Stimulated activated CD4-positive, alpha-beta T cell treated with anti-CD3 and anti-CD28 coated beads, TNF-alpha, amount 100 ng/mL, for 1 hour (primary cell): ENCODE measurements at places on chromosomes 5 and 9.

GRCh38 chr5:67013719-67014118 is 182.9 kb downstream of the CD180 start:
- DNase-seq = no peak

DNA sequence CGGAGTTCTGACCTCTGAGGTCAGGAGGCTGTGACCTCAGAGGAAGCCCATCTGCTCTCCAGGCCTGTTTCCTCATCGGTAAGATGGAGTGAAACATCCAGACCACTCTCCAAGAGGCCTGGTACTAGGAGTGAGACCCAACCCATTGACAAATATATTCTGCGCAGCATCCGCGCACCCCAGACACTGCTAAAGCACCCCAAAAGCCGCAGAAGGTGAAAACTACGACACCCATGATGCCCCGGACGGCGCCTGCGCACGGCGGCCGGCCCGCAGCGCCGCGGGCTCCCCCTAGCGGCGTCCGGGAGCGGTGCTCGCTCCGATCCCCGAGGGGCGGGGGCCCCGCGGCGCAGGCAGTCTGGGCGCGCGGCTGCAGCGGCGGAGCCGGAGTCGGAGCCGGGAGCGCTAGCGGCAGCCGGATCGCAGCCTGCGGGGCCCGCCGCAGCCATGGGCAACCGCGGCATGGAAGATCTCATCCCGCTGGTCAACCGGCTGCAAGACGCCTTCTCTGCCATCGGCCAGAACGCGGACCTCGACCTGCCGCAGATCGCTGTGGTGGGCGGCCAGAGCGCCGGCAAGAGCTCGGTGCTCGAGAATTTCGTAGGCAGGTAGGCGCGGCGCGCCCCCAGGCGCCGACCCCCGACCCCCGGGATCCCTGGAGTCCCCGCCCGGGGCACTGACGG is at the start of gene DNM1:
DNM1 (plus strand) TSS at position 356 of the 683 bp plus-strand sequence; CDS start at position 448, 92 bp downstream.
- DNase-seq = peak; percentile 45

GRCh38 chr9:33510262-33511183 is 13.5 kb upstream of the ANKRD18B start:
- no peak for DNase-seq

GRCh38 chr5:143148771-143149170 is 254.7 kb downstream of the NR3C1 start:
- DNase-seq = no peak

GRCh38 chr5:141942185-141942857 is 15.7 kb downstream of the PCDH12 start:
- no peak for DNase-seq

DNA sequence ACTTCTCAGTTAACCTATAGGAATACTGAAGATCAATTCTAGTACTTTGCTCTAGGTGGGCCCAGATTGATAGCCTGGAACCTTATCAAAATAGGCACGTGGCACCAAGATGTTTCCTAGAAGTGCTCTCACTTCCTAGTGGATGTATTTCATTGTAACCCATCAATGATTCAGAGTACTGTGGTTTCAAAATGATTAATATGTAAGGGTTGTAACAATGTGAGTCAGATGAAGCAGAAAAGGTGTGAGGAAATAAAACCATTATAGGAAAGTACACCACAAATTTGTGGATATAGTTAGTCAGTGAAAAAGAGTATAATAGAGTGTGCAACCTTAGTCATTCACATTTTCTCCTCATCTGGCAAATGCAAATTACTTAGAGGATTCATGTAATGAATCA is 177.3 kb upstream of the FST start:
- DNase-seq = no peak

GRCh38 chr9:70789086-70789485 is 332.3 kb downstream of the TRPM3 start:
- no peak for DNase-seq

DNA sequence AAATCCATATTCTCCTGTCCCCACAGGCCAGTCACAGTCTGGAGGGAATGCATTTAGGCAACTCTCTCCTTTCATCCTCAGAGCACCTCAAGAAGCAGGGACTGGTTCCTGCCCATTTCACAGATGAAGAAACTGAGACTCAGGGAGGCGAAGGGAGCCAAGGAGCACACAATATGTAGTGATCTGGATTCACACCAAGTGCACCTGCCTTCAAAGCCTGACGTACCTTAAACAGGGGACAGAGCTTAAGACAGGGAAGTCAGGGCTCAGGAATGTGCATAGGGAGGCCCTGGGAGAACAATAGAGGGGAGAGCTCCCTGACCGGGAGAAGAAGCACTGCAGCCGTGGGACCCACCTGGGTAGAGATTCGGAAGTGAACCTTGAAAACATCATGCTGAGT is 83.0 kb downstream of the GABBR2 start:
- no peak for DNase-seq

DNA sequence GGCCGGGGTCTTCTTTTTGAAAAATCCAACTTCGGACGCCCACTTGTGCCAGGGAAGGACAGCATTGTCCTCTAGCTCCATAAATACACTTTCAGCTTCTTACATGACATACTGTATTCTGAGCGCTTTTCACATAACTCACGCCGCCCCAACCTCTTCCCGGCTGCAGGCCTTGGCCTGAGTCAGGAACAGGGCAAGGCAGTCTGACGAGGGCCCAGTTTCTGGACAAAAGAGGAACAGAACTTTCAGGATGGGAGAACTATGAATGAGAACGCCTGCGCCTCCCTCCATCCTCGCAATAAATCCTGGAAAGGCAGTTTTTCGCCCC is 650 bp downstream of the DCTN4 start:
- DNase-seq = no peak

- no peak for DNase-seq
Measured at GRCh38 chr9:7370381-7370780, 429.2 kb downstream of the DMAC1 start.

- DNase-seq = no peak
Measured at GRCh38 chr5:140321796-140322195, 18.9 kb upstream of the PFDN1 start.

DNA sequence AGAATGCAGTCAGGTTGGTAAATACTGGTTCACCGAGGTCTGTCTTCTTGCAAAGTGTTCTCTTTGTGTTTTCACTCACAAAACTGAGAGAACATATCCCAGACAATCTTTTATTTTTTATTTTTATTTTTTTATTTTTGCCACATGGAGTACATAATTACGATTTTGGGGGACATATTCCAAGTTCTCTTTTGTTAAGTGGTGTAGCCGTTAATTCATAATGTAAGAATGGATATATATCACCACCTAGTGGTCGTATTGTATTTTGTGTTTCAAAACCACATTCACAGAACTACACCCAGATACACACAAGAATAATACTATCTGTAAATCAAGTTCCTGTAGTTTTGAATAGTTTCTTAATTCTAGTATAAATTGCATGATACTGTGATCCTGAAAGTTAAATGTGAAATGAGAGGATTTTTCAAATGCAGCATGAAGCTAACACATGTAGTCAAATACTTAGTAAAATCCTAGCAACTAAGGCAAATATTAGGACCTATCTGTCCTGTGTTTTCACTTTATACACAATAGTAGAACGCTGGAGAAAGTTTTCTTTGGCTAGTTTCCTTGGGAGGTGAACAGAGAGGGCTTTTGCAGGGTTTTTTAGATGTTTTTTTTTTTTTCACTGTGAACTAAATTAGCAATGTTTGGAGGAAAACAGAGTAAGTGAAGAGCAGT is 92.7 kb downstream of the VCAN start:
- no peak for DNase-seq

GRCh38 chr9:70902692-70903131 is 218.7 kb downstream of the TRPM3 start:
- DNase-seq = no peak

- DNase-seq = no peak
Measured at GRCh38 chr5:131488463-131488862, 146.6 kb downstream of the RAPGEF6 start.

DNA sequence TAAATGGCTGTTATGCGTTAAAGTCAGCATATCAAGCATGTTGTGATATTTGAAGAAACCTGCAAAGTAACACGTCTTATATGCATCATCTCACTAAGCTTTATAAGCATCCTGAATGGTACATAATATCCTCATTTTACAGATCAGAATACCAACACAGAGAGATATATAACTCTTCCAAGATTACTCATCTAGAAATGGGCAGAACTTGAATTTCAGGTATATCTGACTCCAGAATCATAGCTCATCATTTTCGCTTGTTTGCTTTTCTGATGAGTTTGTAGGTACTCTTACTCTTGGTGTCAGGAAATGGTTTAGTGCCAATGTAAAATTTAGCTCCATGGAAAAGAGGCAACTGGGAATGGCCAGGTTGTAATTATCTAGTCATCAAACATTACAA is 232.3 kb upstream of the ANKH start:
- DNase-seq = no peak

- DNase-seq = no peak
Measured at GRCh38 chr5:92552206-92553160, 1028.5 kb downstream of the NR2F1-AS1 start.
